ENCODE measurements at places on chromosomes 11 and 22. TPM values are rescaled to one million over a fixed set of nuclear protein-coding genes. Genes with fewer than 3 reads are reported as not detected.

DNA sequence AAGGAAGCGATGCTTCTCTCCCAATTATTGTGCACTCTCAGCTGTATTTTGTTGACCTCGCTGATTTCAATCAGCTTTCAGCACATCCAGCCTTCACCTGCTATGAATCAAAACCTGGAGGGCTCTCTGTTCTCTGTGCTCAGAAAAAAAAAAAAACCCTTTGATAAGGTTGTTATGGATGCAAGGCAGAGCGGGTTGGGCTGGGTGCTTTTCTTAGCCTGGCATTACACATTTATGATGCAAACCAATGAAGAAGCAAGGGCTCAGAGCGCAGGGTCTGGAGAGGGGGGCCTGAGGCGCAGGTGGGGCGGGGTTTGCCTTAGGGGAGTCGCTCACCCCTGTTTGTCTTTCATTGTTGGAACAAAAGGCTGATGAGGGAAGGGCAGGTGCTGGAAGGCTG, 86.0 kb upstream of the CADM1 start:
- DNase-seq, result no peak

Gene P2RY2
- 3.6 TPM for total RNA-seq

Gene PGM2L1
- 1.8 TPM for total RNA-seq

DNA sequence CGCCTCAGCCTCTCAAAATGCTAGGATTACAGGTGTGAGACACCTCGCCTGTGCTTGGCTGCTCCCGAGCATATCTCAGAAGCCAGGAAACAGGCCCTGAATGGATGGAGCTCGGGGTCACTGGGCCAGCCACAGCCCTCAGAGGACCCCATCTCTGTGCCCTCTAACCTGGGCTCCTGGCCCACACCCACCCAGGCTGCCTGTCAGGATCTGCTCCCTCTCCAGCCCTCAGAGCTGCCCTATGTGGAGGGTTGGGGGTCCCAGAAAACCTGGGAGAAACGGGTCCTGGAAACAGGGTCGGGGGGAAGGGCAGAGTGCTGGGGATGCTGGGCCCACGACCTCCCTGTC, 5.2 kb upstream of the CCDC188 start:
- no peak for DNase-seq

DNA sequence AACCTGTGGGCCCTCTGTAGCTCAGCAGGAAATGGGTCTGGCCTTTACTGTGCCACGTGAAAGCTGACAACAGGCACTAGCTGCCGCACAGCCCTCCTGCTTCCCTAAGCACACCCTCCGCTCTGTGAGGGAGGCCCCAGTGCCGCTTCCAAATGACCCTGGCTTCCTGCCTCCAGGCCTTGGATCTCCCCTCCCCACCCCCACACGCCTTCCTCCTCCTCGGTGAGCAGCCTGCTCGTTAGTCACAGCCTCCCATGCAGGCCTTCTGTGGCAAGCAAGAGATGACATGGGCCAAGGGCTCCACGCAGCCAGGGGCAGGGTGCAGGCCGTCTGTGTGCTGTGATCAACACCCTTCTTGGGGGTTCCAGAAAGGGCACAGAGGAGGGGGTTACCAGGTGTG, 15.3 kb upstream of the RASL10A start:
- peak; percentile 73 for DNase-seq

Gene PDE2A
- total RNA-seq, result 15.2 TPM

DNA sequence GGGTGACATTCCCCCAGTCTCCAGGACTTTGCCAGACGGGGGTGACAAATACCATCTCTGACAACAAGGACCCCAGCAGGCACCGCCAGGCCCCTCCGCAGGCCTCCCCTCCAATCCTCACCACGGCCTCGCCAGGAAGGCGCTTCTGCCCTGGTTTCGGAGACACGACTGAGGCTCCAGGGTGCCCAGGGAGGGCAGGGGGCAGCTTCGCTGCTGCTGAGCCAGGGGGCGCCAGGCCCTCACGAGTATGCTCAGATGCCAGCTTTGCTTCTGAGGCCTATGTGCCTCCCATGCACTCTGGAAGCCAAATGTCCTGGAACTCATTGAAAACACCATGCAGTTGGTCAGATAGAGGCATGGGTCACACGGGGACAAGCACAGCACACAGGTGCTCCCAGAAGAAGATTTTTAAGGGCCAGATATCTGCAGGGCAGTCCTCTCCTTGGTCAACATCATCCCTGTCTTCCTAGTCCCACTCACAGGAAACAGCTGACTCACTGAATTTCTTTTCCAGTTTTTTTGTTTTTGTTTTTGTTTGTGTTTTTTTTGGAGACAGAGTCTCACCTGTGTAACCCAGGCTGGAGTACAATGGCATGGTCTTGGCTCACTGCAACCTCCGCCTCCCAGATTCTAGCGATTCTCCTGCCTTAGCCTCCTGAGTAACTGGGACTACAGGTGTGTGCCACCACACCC, 19.9 kb downstream of the BID start:
- no peak for DNase-seq

Gene NXPE2
- 2.0 TPM for total RNA-seq

- DNase-seq, result no peak
Measured at GRCh38 chr11:27451244-27451965, 21.2 kb downstream of the LGR4 start.

DNA sequence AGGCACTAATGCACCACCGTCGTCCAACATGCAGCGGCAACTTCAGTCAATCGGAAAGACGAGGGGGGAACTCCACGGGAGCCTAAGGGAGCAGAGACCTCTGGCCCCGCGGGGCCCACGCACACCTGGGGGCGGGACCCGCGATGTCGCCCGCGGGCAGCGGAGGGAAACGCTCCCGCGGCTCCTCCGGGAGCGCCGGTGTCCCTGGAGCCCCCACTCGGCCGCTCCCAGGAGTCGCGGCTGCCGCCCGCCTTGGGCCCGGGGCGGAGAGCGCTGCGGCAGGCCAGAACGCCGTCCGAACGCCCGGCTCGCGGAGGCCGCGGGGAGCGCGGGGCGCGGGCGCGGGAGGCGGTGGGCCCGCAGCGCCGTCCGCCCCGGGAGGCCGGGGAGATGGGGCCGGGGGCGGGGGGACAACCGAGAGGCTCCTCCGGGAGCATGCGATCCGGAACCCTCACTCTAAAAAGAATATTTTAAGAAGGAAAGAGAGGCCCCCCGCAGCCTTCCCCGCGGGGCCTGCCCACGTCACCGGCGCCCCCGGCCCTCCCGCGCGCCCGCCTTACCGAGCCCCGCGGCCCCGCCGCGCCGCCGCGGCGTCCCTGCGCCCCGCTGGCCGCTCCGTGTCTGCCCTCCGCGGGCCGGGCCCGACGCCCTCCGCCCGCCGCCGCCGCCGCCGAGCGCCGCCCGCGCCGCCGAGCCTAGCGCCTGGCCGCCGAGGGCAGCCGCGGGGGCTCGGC, 86.6 kb upstream of the ARHGAP32 start:
- DNase-seq, result no peak

GRCh38 chr11:19777039-19777376, 64.4 kb downstream of the NAV2 start:
- no peak for DNase-seq

GRCh38 chr22:50522806-50523438, 2.5 kb downstream of the SCO2 start:
- DNase-seq, result no peak

- DNase-seq, result no peak
Measured at GRCh38 chr11:28874706-28875105, 766.5 kb downstream of the METTL15 start.

DNA sequence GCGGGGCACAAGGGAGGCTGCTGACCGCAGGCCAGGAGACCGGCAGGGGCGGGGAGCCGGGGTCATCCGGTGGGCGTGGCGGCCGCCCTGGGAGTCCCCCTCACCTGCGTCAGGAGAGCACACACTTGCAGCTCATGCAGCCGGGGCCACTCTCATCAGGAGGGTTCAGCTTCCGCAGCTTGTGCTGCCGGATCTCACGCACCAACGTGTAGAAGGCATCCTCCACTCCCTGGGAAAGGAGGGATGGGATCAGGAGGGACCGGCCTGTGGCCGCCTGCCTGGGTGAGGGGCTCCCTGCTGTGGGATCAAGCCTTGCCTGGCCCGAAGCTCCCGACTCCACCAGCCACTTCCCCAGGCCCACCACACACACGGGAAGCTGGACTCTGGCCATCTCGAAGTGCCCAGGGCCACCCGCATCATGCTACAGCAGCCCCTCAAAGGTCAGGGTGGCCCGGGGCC, 2.8 kb downstream of the HRAS start:
- no peak for DNase-seq

- DNase-seq, result peak; percentile 17
Measured at GRCh38 chr11:105609341-105609781, 512 bp upstream of the GRIA4 start.

Gene JHY
- 22.3 TPM for total RNA-seq

Gene TBC1D10A
- 79.1 TPM for total RNA-seq

DNA sequence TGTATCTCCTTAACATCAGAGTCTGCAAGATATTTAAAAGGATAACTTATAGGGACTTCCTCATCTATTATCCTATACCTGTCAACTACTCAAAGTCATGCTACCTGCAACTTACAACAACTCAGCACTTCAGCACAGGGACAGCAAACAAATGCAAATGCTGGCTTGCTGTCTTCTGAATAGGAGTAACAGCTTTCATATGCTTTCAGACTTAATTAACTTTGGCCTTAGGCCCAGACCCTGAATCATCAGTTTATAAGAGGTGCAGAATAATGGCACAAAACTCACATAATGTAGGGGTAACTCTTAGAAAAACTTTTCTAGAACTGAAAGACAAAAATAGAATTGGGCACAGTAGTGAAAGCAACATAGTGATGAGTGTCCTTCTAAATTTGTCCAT, 953.4 kb downstream of the DLG2 start:
- DNase-seq, result no peak

Data from testis (tissue), 5 donors.